ENCODE measurements at places on chromosomes 3 and 15.

- no peak for DNase-seq
These were observed 74.4 kb upstream of the TMEM108 start for GRCh38 chr3:132963786-132964185.

DNA sequence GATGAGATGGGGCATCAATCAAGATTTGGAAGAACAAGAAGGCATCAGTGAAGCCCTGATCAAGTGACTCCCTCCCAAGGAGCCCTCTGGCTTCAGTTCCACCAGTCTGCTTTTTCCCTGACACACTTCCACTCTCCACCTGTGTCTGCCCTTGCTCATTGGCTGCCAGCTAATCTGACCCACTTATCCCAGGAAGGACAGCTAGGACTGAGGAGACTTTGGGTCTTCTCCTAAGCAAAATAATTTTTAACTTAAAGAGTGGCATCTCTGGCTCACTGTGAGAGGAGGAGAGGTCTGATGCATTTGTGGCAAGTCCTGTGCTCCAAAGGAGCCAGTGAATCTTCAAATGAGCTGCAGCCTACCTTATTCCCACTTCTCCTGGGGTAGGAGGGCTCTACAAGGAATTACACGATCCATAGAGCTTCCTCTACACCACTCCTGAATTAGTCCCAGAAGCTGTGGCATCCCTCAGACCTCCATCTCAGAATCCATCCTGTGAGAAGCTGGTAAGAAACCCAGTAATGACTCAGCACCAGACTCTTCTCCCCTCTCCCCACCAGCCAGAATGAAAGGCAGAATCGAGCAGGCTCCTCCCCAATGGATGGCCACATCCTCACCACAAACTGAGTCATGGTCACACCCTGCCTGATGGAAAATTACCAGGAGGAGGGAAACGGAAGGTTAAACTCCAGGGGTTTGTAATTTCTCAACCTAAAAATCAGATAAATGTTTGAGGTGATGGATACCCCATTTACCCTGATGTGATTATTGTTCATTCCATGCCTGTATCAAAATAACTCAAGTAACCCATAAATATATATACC lies 6.3 kb upstream of the PKM start:
- peak; percentile 51 for DNase-seq

- no peak for DNase-seq
These were observed 186.8 kb upstream of the CHRNA7 start for GRCh38 chr15:31843426-31844055.

DNA sequence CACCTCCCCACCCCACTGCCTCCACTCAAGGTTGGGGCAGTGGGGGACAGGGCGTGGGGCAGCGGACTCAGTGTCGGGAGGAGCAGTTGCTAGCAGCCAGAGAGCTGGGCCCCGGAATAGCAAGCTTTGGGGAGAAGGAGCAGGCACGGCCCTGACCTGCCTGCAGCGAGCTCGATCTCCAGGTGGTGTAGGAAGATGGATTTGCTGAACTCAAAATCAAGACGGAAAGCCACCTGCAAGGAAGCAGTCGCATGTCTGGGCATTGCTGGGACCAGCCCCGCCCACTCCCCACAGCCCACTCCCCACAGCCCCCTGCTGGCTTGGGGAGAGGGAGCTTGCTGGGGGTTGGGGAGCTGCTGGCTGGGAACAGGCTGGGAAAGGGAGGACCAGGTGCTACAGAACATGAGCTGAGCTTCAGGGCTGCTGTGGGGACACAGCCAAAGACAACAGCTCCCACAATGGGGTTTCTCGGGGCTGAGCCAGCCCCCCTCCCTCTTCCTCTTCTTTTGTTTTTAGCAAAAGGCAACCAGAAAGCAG lies 38.0 kb downstream of the FEM1B start:
- no peak for DNase-seq

DNA sequence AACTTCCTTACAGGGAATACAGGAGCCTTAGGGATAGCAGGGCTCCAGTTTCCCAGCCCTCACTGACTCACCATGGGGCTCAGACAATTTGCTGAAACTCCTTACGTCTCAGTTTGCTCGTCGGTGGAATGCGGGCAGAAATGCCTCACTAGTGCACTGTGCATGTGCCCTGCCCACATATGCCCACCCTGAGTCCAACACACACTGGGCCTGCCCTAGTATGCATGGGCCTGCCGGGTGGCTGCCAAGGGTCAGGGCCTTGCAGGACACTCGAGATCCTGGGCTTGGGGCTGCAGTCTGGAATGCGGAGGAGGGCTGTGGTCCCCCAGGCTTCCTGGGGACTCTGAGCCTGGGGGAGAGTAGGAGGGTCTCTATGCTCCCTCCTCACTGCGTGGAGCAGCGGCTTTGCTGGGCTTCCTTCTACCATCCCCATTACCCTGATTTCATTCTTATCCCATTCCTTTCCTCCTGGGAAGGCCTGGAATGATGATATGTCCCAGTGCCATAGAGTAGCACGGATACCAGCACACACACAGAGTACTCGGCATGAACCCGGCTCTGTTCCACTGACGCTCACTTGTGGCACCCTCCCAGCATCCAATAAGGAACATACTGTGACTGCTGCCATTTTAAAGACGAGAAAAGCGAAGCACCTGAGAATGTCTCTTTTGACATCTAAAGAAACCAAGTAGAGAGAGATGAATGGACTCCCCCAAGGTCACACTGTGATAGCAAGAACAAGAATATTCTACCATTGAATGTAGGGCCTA lies 124.2 kb downstream of the ASB7 start:
- no peak for DNase-seq

GRCh38 chr15:99082798-99083197 lies 22.1 kb upstream of the SYNM start:
- DNase-seq = no peak

DNA sequence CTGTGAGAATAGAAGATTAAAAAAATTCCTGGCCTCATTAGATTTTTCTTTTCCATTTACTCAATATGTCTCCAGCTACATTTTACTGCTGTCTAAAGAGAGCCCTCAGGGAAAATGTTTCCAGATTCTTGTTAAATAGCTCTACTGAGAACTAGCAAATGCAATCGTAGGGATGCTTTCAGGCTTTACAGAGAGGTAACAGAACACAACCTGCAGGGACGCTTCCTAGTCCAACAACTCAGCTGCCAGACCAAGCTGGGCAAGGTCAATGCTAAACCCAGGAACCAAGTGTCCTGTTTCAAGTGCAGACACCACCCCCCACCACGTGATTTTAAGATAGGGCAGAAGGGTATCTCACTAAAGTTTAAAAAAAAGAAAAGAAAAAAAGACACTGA lies 25.2 kb downstream of the ARHGEF3 start:
- DNase-seq = no peak

Measured in stimulated activated CD8-positive, alpha-beta memory T cell treated with anti-CD3 and anti-CD28 coated beads, Interleukin-4, amount 100 ng/mL, for 4 hours (primary cell).